ENCODE measurements at places on chromosomes 16 and 17.

DNA sequence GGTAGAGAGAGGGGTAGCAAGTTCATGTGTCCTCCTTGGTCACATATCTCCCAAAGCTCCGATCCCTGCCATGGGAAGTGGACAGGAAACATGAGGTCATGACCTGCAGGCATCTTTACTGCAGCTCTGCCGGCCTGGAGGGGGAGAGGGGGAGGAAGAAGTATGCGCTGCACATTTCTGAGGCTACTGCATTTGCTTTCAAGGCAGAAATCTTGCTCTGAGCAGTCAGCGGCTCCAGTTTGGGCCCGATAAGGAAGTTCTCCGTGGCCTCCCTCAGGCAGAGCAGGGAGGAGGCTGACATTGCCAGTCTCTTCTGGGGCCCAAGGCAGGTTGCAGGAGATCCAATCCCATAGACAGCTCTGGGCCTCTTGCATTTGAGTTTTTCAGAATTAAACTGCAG is 1.5 kb upstream of the NHERF1 start:
- DNase-seq = no peak

DNA sequence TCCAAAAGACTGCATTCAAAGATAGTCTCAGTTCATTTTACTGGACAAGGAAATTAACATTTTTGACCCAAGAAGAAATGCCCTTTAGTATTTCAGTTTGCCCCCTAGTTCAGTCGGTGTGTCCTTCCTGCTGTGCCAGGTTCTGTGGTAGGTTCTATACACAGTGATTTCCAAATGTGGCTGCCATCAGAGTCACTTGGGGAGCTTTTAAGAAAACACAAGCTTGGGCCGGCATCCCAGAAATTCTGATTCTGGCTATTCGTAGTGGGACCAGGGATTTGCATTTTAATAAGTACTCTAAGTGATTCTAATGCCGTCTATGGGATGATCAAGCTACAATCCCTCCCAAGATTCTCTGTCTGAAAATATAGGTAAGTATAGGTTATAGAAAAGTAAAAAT is 10.2 kb downstream of the RSPRY1 start:
- no peak for DNase-seq

- DNase-seq = no peak
Observed at GRCh38 chr16:86631444-86631843, 53.1 kb downstream of the FOXL1 start.

DNA sequence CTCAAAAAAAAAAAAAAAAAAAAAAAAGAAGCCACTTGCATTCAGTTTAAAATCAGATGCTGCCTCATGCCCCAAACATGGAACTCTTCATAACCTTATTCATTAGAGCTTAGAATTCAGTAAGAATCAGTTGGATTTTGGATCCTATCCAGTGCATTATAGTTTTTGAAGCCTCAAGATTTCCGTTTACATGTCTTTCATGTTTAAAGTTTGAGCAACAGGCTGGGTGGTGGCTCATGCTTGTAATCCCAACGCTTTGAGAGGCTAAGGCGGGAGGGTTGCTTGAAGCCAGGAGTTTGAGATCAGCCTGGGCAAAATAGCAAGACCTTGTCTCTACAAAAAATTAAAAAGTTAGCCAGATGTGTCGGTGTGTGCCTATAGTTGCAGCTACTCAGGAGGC is 55.0 kb downstream of the SNTB2 start:
- no peak for DNase-seq

GRCh38 chr17:1907909-1908698 is 78.3 kb downstream of the RPA1 start:
- no peak for DNase-seq

GRCh38 chr16:77869997-77870813 is 81.8 kb downstream of the VAT1L start:
- no peak for DNase-seq

DNA sequence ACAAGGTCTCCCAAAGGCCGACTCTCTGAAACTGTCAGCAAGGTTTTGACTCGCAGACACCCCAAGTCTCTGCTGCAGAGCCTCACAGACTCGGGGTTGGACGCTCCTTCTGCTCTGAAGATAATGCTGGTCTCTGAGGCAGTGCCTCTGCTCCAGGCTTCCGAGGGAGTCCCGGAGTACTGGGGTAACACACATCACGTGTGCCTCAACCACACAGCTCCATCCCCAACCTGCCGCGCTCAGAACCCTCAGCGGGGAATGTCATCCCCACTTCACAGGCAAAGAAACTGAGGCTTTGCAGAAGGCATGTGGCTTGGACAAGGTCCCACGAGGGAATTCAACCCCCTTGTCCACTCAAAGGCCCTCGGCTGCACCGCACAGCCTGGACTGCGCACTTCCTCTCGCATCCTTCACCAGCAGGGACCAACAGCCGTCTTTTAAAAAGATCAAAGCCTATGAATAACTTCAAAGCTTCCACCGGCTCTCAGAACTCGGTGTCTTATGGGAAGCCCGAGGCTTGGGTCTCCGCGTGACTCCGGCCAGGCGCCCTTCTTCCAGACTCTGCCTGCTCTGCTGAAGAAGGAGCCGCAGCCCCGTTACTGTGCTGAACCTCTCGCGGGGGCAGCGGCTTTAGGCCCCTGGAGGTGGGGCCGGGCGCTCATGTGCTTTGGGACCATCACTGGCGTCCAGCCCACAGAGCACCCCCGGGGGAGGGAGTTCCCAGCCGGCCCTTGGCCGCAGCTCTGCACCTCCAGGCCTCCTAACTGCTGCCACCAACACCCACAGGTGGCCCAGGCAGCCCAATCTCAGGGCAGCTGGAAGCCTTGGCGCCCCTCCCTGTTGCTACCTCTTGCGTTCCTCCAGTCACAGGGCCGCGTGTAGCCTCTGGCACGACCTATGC is 2.2 kb downstream of the TMEM204 start:
- no peak for DNase-seq

DNA sequence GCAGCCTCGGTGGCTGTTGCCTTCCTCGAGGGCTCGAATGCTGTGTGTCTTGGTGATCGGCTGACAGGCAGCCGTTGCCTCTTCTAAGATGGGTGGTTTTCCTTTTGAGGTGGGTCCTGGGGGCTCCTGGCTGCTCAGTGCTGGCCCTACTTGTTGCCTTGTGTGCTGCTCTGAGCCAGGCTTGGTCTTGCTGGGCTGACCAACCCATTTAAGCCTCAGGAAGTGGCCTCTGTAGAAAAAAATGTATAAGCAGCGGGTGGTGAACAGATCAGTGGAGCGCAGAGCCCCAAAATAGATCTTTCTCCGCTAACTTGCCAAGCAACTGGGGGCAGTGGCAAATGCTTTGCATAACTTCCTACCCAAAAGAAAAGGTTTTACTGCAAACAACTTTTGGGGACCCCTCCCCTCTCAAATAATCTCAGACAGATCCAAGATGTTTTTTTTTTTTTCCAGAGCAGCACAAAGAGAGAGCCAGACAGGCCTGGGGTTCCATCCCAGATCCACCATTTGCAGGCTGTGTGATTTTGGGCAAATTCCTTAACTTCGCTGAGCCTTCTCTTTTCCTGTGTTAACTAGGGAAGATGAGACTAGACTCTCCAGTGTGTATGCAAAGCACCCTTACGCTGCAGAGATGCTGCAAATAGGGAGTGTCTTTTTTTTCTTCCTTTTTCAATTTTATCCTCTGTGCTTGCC is 42.5 kb downstream of the PLCG2 start:
- no peak for DNase-seq

DNA sequence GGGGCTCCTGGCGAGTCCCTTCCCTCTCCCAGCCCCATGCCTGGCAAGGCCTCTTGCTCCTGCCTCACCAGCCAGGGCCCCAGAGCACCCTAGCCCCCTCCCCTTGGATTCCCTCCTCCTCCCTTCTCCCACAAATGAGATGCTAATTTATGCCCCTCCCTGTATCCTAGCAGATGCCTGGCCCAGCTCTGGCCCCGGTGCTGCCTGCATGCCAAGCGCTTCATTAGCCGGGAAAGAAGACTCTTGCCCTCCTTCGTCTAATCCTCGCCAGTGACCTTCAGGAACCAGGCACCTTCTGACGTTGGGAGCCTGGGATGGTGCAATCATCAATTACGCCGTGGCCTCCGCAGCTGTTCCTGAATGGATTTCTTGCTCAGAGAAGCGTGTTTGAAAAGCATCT is 127.8 kb downstream of the SDK2 start:
- no peak for DNase-seq

DNA sequence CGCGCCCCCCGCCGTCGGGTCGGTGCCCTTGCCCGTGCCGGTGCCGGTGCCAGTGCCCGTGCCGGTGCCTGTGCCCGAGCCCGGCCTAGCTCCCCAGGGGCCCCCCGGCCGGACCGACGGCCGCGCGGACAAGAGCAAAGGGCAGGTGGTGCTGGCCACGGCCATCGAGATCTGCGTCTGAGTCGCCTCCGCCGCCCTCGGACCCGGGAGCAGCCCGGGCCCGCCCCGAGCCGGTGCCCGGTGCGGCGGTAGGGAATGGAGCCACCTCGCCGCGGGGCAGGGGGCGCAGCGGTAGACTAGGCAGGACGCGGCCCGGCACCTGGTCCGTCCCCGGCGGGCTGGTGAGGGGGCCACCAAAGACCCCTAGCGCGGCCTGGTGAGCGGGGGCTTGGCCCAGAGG is 28.4 kb downstream of the SBK1 start:
- no peak for DNase-seq

- DNase-seq = no peak
Observed at GRCh38 chr16:48101069-48101674, 54.6 kb downstream of the ABCC12 start.

DNA sequence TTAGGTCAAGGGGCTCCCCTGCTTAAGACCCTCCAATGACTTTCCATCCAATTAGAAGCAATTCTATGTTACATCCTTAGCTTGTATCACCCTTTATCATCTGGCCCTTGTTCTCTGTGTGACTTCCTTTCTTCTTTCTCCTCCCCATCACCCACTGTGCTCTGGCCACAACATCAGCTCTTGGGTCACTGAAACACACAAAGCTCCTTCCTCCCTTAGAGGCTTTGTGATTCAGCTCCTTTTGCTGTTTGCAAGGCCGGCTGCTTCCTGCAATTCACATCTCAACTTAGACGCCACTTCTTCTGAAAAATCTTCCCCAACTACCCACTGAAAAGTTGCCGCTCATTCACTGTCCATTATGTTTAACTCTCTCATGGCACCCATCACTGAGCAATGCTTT is 130.9 kb upstream of the CACNG3 start:
- no peak for DNase-seq

DNA sequence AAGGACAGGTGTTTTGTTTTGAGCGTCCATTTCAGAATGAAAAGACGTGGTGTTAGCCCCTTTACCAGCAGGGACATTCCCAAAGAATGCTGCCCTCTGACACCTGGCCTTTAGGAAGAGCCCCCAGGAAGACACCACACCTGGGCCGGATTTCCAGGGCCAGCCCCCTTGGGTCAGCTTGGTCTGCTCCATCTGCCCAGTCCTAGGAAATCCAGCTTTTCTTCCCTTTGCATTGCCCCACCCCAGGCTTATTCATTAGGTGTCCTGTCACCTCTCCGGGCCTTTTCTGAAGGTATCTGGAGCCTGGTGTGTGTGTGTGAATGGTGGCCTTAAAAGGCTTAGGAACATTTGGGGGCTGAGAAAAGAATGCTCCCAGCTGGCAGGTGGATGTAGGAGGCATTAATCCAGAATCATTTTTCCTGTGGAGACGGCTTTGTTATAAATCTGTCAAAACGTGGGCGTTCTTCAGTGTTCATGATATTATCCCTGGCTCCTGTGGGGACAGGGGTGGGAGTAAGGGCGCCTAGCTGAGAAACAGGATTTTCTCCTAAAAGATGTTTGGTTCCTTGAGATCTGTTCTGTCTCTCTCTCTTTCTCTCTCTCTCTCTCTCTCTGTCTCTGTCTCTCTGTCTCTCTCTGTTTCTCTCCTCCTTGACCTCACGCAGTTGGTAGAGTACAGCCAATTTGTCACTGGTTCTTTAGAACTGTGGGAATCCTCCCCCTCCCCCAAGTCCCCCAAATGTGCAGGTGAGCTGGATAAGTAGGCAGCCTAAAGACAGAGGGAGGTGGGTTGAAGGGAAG is 84.0 kb downstream of the NTN1 start:
- DNase-seq = no peak
